ENCODE measurements at places on chromosomes 1 and 21. TPM values are rescaled to one million over a fixed set of nuclear protein-coding genes. Genes with fewer than 3 reads are reported as not detected.

DNA sequence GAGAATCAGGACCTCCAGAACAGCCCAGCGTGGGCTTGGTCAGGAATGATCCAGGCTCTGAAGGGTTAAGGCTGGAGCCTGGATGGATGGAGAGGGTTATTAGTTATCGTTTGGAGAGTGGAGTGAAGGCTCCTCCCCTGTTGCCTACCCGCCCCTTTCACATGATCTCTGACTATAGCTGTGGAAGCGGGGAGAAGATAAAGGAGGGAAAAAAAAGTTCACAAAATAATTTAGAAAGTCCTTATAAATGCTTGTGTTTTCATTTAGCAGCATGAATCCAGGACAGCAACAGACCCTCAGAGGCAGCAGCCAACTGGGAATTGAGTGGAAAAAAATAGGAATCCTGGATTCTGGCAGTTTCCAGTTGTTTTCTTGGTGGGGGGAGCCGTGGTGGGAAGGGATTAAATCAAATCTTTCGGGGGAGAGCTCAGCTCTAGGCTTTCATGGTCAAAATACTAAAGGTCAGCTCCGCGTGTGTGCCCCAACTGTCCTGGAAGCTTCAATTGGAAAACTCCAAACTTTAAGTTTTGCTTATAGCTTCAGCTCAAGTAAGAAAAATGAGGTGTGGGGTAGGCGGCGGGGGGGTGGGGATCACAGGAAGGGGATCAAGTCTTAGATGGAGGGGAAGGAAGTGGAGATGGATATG lies 595 bp upstream of the DDR2 start:
- peak; percentile 49 for DNase-seq

Gene GJA8
- not detected for total RNA-seq

DNA sequence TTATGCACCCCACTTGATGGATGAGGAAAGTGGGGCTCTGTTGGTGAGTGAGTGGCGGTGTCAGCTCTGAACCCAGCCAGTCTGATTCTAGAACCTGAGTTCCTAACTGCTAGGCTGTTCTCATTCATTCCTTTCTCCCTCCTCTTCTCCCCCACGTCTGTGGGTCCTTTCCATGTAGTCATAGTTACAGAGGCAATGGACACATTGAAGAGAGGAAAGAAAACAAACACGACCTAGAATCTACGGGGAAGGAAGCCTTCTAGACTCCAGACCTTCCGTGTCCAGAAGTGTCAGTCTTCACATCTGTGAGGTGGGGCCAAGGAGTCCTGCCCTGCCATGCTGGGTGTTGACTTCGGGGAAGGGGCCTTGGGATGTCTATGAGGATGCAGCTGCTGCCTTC lies 115.8 kb upstream of the WNT4 start:
- no peak for DNase-seq

Gene OR2T33
- total RNA-seq: not detected

Gene SAMD13
- total RNA-seq: 3.3 TPM

DNA sequence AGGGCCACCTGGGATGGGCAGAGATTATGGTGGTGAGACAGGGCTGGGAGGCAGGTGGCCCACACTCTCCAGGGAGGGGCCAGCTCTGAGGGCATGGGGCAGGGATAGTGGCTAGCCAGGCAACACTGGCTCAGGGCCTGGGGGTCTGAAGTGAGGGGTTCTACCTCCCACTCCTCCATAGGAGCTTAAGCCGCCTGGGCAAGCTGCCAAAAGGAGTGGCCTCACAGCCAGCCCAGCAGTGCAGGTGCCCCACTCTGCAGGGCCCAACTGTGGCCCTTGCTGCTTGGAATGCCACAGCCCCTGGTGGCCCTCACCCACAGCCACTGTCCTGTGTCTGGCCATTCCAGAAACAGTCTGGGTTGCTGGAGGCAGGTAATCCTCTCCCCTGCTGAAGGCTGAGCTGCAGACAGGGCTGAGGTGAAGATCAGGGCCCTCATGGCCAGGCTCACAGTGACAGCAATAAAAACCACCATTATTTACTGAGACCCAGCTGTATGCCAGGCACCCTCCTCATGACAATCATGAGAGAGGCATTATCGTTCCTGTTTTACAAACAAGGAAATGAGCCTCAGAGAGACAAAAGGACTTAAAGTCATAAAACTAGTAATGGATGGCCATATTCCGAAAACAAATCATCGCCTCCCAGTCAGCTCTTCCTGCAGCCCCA lies 31.0 kb downstream of the KIF21B start:
- DNase-seq: no peak

GRCh38 chr21:24826822-24827221 lies 780.5 kb downstream of the MRPL39 start:
- DNase-seq: no peak

GRCh38 chr21:34603710-34604057 lies 11.2 kb downstream of the RCAN1 start:
- DNase-seq: no peak

GRCh38 chr1:244436336-244437085 lies 15.2 kb downstream of the ADSS2 start:
- no peak for DNase-seq

DNA sequence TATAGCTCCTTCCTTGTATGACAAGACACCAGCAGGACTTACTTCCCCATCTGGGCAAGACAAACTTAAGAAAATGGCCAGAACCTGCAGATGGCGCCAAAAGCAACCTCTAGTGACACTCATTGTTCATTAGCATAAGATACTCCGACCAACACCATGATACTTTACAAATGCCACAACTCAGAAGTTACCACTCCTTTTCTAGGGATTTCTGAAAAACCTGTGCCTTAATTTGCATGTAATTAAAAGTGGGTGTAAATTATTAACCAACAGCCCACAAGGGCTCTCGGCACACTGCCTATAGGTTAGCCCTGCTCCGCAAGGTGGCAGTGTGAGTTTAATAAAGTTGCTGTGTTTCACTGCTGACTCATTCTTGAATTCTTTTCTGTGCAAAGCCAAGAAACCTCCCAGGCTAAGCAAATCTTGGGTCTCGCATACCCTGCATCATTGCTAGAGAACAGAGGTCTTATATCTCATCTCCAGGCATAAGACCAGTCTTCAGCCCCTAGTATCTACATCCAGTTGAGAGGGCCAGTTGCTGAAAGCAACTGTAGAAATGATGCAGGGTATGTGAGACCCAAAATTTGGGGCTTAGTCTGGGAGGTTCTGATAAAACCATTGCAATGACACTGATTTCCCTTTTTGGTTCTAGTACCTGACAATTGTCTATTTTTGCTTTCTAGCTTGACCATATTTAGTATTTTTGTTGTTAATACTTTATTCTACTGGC lies 86.4 kb downstream of the FAF1 start:
- DNase-seq: peak; percentile 92

- no peak for DNase-seq
These were observed 9.9 kb downstream of the DMAP1 start for GRCh38 chr1:44223187-44223610.

Gene KANK4
- total RNA-seq: 0.35 TPM

- DNase-seq: no peak
These were observed 27.5 kb downstream of the TMEM51 start for GRCh38 chr1:15180945-15181523.

- DNase-seq: no peak
These were observed 22.5 kb downstream of the MAP3K7CL start for GRCh38 chr21:29152916-29153315.

Gene MARK1
- total RNA-seq: 5.3 TPM

DNA sequence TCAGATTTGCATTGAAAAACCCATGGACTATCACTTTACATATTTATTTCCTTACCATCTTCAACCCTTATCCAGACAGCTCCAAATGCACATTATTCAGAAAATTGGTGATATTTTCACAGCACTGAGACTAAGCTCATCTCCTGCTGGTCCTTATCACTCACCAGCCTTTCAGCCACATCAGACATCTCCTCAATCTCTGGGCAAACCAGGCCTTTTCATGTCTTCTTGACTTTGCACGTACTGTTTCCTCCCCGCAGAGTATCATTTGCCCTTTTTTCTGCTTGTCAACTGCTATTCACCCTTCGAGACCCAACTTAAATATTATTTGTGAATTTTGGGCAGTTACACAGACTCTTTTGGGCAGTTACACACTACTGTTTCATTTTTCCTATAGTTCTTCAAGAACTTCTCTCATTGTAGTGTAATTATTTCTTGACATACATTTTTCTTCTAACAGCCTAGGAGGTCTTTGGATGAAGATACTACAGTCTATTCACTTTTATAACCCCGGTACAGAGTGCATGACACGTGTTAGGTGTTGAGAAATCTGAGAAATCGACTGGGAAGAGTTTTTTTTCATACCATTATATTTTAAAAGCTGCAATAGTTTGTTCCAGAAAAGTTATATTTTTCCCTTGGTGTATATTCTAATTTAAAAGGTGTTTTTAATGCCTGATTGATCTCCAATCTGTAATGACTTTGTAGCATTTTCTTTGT lies 98.0 kb downstream of the FGGY start:
- no peak for DNase-seq

Gene GBP7
- total RNA-seq: not detected

Gene ADORA3
- not detected for total RNA-seq

Gene SPRR1A
- total RNA-seq: not detected

DNA sequence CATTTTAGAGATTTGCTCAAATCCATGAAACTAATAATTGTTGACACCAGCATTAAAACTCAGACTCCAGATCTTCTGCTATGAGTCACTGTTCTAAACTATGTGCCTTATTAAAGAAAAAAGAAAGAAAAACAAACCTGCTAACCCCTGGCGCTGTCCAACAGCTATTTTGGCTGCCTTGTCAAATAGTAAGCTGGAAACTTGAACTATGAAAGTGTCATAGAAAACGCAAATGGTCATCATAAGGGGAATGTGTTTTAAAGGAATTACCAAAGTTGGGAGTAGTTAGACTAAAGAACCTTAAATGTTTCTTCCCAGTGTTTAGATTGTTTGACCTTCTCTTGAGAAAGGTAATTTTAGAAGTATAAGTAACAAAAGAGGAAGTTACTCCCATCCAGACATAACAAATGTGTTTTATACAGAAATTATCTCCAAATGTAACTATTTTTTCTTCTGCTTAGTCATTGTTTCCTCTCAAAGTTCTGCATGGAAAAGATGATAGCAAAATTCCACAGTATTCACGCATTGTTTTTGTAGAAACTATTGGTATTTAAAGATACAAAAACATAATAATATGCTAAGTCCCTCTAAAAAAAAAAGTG lies 272.4 kb downstream of the TPR start:
- DNase-seq: no peak

DNA sequence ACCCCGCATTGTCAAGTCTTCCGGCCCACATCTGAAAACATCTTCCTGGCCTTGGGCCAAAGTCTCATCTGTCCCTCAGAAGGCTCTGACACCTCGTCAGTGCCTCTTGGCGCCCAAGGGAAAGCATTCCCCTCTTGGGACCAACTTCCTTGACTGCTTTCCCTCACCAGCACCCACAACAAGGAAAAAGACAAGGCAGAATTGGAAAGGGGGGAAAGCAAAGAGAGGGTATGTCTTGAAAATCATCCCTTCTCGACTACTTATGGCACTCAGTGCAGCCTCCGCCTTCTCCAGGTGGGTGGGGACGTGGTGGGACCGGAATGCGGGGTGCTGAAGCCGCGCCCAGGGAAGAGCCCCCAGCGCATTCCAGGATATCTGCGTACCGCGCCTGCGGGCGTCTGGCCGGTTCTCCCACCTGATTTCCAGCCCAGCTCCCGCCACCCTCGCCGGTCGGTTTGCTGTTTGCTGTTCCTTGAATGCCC lies 554 bp upstream of the SLC39A1 start:
- peak; percentile 91 for DNase-seq

- DNase-seq: no peak
These were observed 31.4 kb downstream of the SLC44A3 start for GRCh38 chr1:94851571-94851970.

Gene PTPN7
- total RNA-seq: not detected

DNA sequence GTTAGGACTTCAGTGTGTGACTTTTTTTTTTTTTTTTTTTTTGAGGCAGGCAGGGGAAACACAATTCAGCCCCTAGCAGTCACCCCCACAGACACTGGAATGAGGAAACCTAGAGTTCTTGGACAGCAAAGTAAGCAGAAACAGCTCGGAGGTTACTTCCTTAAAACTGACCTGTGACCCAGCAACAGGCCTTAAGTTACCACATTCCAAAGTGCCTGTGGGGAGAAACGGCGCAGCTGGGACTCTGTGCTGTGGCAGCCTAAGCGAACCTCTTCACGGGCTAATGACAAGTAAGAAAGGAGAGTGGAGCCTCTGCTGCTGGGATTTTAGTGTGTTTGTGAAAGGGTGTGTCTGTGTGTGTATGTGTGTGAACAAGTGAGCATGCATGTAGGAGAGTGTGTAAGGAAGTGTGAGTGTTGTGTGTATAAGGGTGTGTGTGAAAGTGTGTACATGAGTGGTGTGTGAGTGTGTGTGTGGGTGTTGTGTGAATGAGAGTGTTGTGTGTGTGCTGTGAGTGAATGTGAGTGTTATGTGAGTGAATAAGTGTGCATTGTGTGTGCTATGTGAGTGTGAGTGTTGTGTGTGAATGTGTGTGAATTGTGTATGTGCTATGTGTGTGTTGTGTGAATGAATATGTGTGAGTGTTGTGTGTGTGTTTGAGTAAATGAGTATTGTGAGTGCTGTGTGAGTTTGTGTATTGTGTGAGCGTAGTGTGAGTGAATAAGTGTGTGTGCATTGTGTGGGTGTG lies 180.8 kb downstream of the BRINP2 start:
- no peak for DNase-seq

DNA sequence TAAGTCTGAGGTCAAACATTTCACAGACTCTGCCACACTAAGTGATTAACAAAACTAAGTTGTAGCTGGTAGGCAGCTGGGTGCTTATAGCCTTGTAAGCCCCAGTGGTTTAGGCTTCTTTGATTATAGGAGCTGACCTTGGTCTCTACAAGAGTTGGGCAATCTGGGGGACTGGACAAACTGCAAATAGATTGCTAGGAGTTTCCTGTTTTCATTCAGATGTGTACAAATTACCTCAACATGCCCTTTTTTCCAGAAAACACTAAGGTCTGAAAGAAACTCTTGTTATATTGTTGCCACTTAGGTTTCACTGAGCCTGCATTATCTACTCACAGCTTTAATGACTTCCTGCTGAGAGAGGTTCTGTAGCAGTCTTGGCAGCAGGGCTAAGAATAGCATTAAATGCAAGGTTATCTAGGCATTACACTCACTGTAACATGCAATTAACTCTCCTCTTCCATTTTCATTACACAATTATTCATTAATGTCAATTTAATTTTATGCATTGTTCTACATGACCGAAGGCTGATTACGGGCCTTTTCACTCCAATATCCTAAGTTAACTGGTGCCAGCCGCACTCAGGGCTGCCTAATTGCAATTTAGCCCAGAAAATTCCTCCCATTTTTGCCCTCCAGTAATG lies 314.0 kb downstream of the LMO4 start:
- DNase-seq: peak; percentile 57

- DNase-seq: no peak
These were observed 54.7 kb upstream of the WNT4 start for GRCh38 chr1:22197644-22198043.

Gene NTNG1
- 0.84 TPM for total RNA-seq

Gene SRSF10
- 164 TPM for total RNA-seq

GRCh38 chr1:10687251-10687651 lies 109.2 kb downstream of the CASZ1 start:
- DNase-seq: no peak

Gene CDC7
- 47.5 TPM for total RNA-seq

Gene SLAMF9
- total RNA-seq: not detected

Data from endodermal cell (in vitro differentiated cells).